ENCODE measurements at places on chromosomes 1 and 21.

DNA sequence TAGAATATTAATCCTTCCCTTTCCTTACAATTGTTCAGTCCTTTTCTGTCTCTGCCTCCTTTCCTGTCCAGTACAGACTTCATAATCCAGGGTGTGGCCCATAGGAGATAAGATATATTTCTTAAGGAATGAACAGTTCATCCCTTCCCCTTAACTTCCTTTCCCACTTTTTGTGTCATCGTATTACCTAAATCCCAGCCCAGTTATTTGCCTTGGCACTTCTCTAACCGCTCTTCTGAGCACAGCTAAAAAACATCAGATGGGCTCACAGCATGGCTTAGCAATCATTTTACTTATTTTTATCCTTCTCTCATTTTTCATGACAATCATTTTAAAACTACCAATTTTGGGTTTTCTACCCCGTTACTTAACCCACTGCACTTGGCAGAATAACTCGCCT, 39.6 kb downstream of the F3 start:
- DNase-seq = no peak

DNA sequence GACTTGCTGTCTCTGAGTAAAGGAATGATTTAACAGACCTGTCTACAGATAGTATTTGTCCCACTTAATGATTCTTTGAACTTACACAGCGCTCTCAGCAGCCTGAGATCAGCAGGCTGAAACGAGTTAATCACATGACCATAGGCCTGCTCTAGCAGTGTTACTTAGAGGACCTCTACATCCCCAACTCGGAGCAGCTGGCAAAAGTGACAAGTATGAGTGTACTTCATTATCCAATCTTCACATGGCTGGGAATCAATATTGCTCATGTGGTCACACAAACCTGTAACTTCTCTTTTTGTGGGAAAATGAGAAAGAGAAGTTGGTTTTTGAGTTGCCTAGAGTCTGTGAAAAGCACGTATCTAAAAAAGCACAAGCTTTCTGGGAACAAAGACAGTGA, 11.4 kb upstream of the ATP13A2 start:
- DNase-seq = no peak

GRCh38 chr1:229254910-229255541, 15.9 kb upstream of the RAB4A start:
- DNase-seq = peak; percentile 64

DNA sequence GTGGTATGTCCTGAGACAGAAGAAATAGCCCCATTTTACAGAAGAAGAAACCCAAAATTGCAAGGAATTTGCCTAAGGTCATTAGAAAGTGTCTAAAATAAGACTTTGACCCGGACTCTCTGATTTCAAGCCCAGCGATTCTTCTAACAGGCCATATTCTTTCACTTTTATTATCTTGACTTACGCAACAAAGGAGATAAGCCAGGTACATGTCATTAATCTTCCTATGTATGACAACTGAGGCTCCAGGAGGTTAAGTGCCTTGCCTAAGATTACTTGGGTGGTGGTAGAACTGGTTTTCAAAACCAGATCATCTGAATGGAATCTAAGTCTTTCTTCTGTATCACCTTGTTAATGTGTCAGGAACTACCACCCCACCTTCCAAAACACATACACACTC, 124.3 kb downstream of the PBX1 start:
- no peak for DNase-seq

GRCh38 chr1:232951180-232951579, 769 bp downstream of the NTPCR start:
- peak; percentile 25 for DNase-seq

DNA sequence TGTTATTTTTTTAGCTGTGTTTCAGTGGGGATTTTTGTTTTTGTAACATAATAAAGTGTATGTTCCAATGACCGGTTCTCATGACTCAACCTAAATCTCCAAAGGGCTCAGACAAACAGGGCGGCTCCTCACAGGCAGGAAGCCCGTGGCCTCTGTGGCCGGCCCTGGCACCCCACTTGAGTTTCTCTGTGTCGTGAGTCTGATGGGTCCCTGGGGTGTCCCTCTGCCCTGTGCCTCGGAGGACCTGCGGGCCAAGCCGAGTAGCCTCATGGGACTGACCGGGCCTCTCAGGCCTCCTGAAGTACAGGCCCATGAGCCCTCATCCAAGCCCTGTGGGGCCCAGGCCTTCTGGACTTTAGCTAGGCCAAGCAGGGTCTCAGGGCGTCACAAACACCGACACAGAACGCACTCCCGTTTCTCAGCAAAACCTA, 16.1 kb upstream of the CCDC27 start:
- DNase-seq = no peak

DNA sequence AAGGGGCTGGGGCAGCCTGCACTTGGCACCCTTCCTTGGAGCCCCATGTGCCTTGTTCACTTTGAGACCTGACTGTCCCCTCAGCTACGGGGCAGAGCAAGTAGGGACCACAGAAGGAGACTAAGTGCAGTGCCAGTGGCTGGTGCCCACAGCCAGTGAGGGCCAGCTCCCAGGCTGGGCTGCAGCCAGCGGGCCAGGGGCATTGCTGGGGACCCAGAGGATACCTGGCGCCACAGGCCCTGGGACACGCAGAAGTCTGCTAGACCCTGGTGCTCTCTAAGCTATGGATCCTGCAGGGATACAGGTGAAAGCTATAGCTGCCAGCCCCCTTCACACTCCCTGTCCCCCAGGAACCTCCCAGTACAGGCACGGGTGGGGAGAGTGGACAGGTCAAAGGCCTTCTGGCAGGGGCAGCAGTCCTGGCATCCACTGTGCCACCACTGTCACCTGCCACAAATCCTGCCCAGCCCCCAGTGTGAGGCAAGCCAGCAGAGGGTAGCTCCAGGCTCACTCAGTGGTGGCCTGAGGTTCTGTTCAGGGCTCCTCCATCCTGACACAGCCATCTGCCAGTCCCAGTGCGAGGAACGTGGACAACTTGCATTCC, 1.3 kb downstream of the CLCNKA start:
- DNase-seq = no peak

GRCh38 chr1:3431266-3431665, 23.2 kb upstream of the ARHGEF16 start:
- no peak for DNase-seq

GRCh38 chr1:208079161-208079560, 165.0 kb downstream of the PLXNA2 start:
- no peak for DNase-seq

- DNase-seq = no peak
Measured at GRCh38 chr1:228072658-228073043, 9.9 kb upstream of the ARF1 start.

- DNase-seq = peak; percentile 65
Measured at GRCh38 chr1:111476761-111477309, 3.1 kb downstream of the C1orf162 start.

DNA sequence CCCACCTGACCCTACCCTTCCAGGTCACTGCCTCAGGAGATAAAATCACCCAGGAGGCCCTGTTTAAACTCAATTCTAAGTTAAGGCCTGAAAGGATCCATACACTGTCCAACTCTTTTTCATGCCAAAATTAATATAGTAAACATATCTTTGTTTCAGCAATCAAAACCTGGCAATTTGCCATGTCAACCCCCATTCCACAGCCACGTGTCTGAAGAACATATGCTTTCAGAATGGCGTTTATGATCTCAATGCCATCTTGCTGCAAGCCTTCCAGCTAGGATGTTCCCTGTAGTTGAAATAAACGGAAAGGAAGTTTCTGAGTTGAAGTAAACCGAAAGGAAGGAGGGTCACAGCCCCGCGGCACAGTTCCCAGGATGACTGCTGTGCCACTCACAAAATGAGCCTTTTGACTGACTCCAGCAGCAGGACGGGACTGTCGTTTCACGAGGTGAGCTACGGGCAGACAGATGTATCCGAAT, 472.0 kb downstream of the SMYD3 start:
- DNase-seq = no peak

DNA sequence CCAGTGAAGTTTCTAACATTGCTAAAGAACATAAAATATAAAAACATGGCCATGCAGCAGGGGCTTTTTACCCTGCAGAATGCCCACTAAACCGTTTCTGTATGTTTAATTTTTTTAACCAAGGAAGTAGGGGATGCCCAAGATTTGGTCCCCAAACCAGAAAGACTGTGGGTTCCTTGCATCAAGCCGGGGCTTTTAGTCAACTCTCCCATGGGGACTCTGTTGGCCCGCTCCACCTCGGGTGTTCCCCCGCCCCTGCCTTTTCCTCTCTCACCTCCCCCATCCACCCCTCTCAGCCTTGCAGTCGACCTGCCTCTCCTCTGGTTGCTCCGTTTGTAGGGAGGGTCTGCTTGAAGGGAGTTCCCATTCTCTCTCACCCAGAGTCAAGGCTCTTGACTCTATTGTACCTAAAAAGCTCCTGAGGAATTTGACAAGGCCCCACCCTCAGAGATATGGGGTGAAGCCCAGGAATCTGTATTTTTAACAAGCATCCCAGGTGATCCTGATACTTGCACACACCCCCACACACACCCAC, 117.5 kb downstream of the TOMM20 start:
- DNase-seq = peak; percentile 79

DNA sequence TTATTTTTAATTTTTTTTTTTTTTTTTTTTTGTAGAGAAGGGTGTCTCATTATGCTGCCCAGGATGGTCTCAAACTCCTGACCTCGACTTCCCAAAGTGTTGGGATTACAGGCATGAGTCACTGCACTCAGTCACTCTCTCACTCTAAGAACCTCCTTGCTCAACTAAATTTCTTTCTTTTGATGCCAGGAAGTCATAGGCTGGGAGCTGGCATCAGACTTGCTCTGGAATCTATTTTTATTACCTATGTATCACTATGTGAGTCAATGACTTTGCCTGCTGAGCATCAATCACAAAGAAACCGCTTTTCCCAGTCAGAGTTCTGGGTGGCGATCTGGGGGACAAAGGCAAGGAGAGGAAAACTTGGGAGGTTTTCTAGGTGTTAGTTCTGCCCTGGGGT, 35.5 kb upstream of the PARP1 start:
- no peak for DNase-seq

DNA sequence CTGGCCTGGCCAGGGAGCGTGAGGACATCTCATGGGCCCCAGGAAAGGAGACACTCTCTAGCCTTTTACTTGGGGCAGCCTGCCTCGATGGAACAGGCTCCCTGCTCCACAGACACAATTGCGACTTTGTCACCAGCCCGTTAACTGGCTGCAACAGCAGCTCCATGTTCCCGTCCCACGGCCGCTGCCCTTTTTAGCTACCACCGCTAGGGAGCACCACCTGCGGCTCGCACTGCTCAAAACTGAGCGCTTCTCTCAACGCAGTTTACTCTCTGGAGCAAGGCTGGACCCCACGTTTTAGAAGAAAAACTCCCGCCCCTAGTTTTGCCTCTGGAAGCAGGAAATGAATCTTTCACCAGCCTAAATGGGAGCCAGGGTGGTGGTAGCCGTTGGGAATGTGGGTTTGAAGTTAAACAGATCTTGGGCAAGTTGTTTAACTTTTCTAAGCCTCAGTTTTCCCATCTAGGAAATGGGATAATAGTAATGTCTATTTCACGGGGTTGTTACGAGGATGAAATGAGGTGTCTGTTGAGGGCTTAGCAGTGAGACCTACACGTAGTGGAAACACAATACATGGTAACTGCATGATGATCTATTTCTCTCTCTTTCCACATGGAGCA, 3.5 kb upstream of the LRRC38 start:
- DNase-seq = no peak

GRCh38 chr1:15618655-15619525, 1.6 kb downstream of the DDI2 start:
- DNase-seq = peak; percentile 10

GRCh38 chr1:198523182-198523950, 17.1 kb downstream of the ATP6V1G3 start:
- DNase-seq = peak; percentile 75

DNA sequence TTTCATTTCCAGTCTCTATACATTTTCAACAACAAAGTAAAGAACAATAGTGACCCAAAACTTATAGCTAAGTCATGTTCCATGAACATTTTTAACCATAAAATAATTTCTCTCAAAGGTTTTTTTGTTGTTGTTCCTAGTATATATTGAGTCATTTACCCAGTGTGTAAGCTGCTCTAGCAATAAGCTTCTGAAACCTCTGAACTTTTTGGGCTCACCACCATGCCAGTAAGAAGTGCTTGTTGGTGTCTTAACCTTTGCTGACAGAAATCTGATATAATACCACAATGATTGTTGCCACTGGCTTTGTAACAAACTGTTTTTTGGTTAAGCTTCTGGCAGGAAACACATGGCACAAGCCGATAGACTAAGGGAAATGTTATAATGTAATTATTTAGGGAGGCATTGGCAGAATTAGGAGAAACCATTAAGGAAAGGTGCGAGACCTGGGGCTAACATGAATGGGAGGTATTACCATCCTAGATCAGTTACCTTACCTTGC, 52.6 kb upstream of the UBE2U start:
- no peak for DNase-seq

DNA sequence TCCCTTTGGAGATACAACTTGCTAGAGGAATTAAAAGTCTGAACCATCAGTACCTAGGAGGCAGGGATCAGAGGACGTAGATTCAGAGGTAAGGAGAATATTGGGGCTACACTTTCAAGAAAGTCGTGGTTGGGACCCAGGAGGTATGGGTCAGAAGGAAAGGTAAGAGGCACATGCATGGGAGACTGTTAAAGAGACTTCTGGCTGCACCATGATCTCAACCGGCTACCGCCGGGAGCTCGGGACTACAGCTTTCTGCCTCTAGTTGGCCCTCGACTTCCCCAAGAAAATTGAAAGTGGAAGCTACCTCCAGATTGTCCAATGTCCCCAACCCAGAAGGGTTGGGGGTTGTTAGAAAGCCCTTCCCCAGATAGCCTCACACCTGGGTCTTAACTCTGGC, 355.7 kb upstream of the TMPRSS15 start:
- DNase-seq = no peak

- DNase-seq = peak; percentile 24
Measured at GRCh38 chr1:115086176-115086830, 3.0 kb downstream of the TSPAN2 start.

Measured in CD4-positive, alpha-beta T cell treated with Interleukin-17A for 1 hour (primary cell).